ENCODE measurements at places on chromosomes 2 and 18.

DNA sequence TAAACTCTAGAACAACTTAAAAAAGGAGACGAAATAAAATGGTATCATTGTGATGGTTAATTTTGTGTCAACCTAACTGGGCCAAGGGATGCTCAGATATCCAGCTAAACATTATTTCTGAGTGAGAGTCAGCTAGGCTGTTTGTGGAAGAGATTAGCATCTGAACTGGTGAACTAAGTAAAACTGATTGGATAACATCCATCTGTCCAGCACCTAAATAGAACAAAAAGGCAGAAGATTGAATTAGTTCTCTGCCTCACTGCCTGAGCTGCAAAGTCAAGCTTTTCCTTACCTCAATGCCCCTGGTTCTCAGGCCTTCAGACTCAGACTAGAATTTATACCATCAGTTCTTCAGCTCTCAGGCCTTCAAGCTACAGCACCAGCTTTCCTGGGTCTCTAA, 30.0 kb downstream of the PPP3R1 start:
- no peak for DNase-seq

GRCh38 chr2:158546412-158547144, 89.8 kb downstream of the PKP4 start:
- DNase-seq = no peak

GRCh38 chr2:193690572-193690971, 1495.8 kb upstream of the TMEFF2 start:
- DNase-seq = no peak

DNA sequence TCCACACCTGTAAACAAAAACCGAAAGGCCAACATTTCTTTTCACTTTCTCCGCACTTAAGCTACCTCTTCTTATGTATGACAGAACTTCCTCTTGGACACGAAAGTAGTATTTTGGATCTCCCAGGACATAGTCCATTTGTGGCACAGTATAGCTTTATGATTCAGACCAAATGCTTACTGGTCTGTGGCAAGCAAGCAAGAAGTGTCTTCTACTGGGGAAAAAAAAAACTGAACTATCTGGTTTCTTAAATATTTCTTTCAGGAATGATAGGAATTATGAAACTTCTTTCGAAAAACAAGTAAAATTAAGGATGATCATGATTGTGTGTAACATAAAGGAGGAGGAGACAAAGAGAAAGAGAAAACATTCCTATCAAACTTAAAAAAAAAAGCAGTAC, 33.6 kb downstream of the SRBD1 start:
- DNase-seq = peak; percentile 57

DNA sequence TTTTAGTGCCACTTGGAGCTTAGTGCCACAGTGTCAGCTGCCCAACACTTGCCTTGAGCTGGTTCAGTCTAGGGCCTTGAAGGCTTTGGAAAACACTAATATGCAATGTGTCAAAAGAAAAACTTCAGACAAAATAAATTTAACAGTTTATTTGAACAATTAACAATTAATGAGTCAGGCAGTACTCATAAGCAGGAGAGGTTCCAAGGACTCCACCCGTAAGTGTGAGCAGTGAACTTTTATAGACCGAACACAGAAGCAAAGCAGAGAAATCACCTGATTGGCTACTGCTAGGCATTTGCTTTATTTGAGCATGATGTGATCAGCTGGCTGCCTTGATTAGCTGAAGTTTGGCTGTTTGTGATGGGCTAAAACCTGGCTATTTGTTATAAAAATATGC, 49.5 kb upstream of the TBC1D8 start:
- no peak for DNase-seq

GRCh38 chr2:152759290-152760072, 41.1 kb downstream of the ARL6IP6 start:
- no peak for DNase-seq

- no peak for DNase-seq
Measured at GRCh38 chr2:9341337-9341887, 81.9 kb downstream of the ITGB1BP1 start.

DNA sequence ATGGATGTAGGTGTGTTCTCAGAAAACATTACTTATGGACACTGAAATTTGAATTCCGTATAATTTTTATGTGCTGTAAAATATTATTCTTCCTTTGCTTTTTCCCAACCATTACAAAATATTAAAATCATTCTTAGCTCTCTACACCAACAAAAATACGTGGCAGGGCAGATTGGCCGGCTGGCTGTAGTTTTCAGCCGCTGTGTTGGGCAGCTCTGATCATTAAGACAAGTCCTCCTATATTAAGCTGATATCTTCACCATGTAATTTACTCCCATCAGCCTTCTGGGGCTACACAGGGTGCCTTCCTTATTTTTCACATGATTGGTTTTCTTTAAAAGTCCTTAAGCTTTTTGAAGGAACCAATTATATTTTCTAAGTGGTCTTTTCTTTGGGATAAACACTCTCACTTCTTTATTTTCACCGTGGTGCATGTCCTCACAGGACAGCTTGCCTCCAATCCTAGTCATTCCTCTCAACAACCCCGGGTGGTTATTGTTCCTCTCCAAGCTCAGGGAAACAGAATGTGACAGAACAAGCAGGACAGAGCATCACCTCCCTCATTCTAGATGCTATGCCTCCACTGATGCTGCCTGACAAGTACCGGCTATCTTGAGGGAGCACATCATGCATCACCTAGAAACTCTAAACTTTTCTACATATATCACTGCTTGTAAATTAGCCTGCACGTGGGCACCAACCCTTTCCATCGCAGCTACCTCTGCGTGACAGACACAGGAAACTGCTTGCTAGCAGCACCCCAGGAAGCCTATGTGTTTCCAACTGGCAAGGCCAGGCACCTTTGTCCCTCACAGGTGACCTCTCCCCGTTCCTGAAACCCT, 362.3 kb downstream of the MYCN start:
- DNase-seq = no peak

GRCh38 chr2:27903649-27904404, 13.3 kb downstream of the BABAM2 start:
- DNase-seq = no peak

DNA sequence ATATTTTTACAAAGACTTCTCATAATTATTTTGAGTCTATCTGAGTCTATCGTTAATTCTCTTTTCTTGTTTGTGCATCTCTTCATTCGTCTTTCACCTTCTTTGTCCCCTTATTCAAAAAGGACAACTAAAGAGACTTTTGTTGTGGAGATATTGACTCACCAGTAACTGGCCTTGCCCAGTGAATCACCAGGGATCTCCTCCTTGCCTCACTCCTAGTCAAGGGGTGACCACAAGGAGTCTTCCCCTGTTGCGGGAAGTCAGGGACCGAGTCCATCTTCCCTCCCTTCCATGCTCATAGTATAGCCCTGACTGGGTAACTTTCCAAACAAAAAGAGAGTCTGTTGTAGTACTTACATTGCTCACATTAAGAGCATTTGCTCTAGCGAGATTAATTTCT, 158.9 kb downstream of the NEB start:
- no peak for DNase-seq

DNA sequence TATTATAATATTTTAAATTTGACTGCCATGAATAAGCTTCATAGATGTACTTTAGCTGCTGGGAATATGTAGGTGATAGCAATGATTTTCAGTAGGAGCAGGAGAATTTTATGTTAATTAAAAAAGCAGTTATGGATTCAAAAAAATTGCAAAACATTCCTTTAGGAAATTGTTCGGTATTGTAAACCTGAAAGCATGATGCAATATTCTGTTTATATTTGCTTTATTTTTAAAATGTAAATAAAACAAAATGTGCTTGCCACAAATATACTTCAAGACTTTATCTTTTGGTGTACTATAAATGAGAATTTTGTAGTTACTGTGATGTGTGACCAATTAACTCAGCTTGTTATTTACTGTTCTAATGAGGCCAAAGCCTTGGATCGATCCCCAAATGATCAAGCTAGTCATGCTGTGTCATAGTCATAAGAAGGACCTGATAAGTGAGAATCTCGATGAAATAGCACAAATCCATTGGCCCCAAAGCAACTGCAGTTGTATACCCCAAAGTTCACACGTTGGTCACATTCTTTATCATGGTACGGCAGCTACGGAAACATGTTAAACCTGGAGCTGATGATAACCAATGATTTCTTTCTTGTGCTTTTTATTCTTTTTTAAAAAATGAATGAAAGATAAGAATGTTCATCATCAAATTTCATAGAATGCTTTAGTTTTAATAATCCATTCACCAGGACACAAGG, 23.6 kb upstream of the ATIC start:
- no peak for DNase-seq

- no peak for DNase-seq
Measured at GRCh38 chr2:88450186-88450585, 2.3 kb downstream of the FOXI3 start.

GRCh38 chr2:157699009-157699408, 70.3 kb upstream of the ACVR1C start:
- DNase-seq = no peak

DNA sequence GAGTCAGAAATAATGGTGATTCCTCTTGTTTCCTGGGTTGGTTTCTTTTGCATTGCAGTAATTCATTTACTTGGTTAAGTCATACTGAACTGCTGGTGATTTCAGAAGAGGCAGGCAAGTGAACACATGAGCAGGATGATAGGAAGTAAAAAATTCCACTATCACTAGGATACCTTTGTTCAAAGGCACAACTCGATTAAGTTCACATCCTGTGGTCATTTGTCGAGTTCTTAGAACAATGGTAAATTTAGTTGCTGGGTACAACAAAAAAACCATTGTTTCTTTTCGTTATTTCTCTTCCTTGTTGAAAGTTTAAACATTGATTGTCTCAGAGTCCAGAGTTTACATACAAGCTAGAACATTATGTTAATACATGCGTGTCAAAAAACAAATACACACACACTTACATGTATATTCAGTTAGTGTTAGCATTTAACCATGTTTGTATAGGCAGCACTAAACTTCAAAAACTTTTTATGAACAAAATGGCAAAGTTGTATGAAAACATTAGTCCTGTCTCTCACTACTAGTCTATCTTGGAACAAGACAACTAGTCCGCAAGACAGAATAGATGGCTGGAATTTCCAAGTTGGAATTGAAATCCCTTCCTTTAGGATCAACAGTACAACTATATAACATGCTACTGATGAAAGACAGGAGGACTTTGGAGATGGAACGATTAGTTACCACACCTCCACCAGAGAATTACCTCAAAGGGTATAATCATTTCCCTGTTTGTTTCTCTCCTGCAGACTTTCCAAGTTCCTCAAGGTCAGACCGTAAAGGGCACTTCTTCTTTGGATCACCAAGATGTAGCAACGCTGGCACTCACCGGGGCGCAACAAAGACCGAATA, 26.2 kb downstream of the STK39 start:
- no peak for DNase-seq

DNA sequence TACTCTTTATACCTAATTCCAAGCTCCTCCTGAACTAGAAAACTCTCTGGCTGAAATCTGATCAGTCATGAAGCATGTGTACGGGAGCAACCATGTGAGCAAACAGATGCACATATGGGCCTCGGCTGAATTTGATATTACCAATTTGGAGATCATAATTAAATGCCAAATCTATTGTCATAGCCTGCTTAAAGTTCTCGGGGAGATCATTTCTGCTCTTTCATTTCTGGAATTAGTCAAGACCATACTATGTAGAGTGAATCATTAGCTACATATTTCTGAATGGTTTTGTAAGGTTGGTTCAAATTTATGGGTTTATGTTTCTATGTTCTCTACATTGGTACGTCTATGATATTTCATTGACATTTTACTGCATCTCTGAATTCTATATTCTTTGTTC, 205.5 kb downstream of the UBE2E3 start:
- no peak for DNase-seq

- no peak for DNase-seq
Measured at GRCh38 chr18:13915995-13916431, 677 bp upstream of the MC2R start.

- DNase-seq = no peak
Measured at GRCh38 chr18:21141668-21142422, 30.2 kb upstream of the ROCK1 start.

DNA sequence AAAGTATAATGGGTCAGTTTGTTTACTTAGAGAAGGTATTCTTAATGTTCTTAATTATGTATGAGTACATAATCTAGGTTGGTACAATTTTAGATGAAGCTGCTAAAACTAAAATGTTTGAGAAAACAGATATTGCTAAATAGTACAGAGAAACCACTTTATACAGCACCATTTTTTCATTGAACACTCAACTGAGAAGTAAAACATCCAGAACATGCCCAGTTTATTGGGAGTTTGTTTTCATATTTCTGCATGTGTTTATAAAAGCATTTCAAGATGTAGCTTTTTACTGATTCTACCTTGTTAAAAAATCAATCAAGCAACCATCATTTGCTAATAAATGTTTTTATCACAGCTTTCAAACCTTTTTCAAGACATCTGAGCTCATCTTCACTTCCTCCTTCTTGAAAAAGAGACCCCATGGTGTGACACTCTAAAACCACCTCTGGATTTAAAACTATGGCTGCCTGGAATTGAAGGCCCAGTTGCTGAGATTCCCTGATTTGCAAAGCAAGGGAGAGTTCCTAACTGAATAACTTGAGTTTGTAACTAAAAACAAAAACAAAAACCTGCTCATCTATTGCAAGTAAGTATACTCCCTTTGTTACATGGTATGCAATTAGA, 585.9 kb downstream of the ZEB2 start:
- DNase-seq = no peak

GRCh38 chr2:64453770-64454385, at the start of gene LGALSL:
Gene LGALSL (plus strand): TSS chr2:64454162. CDS start chr2:64454546, 384 bp downstream.
- DNase-seq = no peak

GRCh38 chr2:151771599-151772358, 37.5 kb upstream of the NEB start:
- no peak for DNase-seq

- DNase-seq = no peak
Measured at GRCh38 chr18:78642296-78642951, 337.2 kb upstream of the SALL3 start.

GRCh38 chr18:68757126-68757525, 40.8 kb upstream of the CCDC102B start:
- DNase-seq = no peak

- no peak for DNase-seq
Measured at GRCh38 chr2:106853631-106854030, 32.3 kb downstream of the ST6GAL2 start.

DNA sequence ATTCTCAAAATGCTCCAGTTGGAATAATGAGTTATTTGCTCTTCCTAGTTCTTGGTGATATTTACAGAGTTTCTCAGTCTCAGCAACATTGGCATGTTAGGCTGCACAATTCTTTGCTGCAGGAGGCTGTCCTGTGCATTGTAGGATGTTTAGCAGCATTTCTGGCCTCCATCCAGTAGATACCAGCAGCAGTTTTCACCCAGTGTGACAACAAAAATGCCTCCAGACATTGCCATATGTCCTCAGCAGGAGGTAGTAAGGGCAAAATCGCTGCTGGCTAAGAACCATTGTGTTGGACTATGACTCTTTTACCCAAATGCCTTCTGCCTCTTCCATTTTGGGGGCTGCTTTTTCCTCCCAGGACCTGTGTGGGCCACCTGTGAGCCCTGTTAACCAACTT, 50.4 kb downstream of the PAX8 start:
- no peak for DNase-seq

DNA sequence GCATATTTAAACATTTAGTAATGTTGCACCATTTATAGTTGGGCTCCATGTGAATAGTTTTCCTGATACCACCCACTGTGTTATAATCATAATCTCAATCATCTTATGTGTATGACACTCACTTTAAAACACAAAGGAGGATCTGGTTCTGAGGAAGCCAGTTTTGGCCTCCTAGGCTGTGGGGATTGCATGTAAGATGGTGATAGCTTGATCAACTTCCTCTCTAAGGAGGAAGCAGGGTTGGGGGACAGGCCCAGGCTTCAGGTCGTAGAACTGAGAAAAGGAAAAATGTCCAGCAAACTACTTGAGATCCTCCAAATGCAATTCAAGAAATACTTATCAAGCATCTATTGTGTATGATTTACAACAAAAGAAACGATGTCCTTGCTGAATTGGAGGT, 4.9 kb upstream of the PPM1B start:
- DNase-seq = no peak
